ENCODE measurements at places on chromosomes 16 and 17.

- no peak for DNase-seq
These were observed 936.1 kb upstream of the SOX9 start for GRCh38 chr17:71184716-71185115.

DNA sequence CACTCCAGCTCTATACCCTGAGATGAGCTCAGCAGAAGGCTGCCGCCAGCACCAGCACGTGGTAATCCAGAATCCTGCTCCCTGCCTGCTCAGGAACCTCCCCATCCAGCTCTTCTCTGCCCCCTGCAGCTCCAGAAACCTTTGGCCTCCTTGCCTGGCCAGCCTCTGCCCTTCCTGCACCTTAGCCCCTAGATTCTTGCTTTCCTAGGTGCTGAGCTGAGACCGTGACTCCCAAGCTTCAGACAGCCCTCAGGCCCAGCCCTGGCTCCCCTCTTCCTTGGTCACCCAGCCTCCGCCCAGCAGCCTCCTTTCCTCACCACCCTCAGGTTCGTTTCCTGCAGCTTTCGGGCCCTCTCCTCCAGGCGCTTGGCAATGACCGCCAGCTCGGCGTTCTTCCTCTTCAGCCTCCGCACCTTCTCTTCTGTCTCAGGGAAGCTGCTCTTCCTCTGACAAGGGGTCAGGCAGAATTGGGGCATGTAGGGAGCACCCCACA is 2.6 kb downstream of the TSPOAP1 start:
- DNase-seq = no peak

DNA sequence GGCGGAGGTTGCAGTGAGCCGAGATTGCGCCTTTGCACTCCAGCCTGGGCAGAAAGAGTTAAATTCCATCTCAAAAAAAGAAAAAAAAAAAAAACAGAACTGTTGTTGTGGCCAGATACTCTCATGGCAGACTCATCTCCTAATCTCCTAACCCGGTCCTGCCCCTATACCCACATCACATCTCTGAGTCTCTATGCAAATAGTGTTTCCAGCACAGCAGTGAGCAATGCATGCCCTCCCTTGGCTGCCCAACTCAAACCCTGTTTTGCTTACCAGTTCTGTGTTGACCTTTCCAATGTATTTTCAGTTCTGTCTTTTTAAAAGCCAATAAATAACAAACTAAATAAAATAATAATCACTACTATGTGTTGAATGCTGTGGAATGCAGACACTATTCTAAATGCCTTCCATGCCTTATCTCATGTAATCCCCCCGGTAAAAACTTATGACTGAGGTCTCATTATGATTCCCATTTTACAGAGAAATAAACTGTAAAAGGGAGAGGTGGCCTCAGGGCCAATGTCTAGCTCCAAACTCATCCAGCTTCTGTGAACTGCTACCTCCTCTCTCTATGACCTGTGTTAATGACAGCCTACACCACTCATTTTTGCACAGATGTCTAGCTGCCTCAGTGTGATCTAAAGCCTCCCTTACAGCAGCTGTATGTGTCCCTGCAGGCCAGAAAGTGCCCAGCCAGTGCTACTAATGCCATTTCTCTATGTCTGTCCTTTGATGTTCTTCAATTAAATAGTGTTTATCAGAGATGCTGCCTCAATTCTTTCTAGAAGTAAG is 289.8 kb downstream of the HS3ST3B1 start:
- DNase-seq = no peak

DNA sequence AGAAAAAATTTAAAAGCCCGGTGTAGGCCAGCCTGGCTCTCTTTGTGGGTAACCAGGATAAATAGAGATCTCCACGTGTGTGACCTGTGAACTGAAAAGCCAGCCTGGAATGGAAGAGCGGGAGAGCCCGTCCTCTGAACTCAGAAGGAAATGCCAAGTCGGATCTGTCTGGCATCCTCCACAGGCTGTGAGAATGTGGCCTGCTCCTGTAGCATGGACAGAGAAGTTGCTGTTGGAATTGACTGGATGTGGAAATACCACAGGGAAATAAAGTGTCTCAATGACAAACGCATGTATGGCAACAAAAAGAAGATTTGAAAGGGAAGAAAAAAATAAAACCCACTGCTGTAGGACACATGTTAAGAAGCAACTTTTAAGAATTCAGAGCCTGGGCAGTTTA is 6.7 kb downstream of the KLHL36 start:
- no peak for DNase-seq

GRCh38 chr17:76197911-76198310 is 42.4 kb downstream of the RNF157 start:
- no peak for DNase-seq

DNA sequence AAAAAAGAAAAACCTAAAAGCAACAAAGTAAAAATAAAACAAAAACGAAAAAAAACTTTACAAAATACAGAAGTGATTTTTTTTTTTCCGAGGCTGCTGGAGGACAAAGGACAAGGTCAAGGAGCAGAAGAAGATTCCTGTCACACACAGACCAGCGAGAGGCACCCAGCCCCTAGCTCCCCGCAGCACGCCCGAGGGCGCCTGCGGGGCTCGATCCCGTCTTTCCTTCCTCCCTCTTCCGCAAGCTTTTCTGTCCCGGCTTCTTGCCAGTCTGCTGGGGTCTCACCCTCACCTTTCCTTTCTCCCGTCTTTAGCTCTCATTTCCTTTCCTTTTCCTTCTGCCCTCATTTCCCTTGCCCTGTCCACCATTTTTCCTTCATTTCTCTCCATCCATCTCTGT is 66.1 kb upstream of the DNAH17 start:
- no peak for DNase-seq

- DNase-seq = no peak
These were observed 438.0 kb upstream of the PMFBP1 start for GRCh38 chr16:72609933-72610332.

GRCh38 chr17:65668211-65668610 is 106.8 kb upstream of the AXIN2 start:
- DNase-seq = no peak

DNA sequence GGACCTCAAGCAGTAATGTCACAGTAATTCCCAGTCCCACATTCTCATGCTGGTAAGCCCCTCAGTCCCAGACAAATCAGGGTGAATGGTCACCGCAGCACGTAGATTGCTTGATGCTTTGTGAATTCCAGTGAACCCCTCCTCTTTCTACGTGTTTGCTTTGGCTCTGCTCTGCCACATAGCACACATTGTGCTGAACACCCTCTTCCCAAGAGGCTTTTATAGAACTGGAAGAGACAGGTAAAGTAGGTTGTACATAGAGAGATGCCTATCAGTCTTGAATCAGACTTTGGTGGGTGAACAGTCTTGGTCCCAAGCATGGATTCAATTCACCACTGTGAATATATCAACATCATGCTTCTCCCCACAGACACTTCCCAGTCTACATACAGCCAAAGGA is 579 bp upstream of the KRTAP9-6 start:
- no peak for DNase-seq

DNA sequence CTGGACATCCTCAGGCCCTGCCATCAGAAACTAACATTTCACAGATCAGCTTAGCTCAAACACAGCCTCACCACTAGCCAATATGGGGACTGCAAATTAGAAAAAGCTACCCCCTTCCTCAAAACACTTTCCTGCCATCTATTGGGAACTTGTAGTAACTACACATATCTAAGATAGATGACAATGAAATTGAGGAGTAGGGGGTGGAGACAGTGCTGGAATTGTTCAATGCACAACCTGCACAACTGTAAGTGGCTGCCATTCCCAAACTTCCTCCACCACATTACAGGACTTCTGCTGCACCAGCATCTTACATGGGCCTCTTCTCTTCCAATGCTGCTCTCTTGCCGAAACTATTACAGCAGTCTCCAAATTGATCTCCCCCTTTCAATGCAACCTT is 21.9 kb downstream of the AIPL1 start:
- DNase-seq = no peak

GRCh38 chr17:82767041-82767754 is 15.3 kb downstream of the TBCD start:
- no peak for DNase-seq

DNA sequence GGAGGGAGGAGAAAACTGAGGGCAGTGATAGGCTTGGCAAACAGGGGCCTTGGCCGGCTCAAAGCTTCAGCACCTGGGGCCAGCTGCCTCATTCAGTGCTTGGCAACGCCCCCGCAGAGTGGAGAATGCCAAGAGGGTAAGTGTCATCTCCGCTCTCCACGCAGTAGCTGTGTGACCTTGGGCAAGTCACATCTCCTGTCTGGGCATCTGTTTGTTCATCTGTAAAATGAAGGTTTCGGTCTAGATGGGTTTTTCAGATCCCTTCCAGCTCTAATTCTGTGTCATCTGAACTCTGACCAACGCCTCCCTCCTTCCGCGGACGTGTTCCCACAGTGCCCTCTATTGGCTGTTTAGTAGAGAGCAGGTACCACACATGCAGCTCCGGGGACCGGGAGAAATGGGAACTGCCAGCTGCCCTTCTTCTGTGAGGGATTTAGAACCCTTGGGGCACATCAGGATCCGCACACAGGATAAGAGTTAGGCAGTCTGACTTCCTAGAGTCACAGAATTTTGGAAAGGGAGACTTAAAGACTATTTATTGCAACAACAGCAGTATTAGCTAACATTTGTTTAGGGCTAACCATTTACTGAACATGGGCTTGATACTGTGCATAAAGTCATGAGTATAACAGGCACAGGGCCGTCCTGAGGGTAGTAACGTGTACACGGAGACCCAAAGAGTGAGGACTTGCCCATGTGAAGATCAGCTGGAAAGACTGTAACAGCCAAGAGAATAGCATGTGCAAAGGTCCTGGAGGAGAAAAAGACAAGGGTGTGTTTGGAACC is 26.8 kb downstream of the GP2 start:
- DNase-seq = no peak

DNA sequence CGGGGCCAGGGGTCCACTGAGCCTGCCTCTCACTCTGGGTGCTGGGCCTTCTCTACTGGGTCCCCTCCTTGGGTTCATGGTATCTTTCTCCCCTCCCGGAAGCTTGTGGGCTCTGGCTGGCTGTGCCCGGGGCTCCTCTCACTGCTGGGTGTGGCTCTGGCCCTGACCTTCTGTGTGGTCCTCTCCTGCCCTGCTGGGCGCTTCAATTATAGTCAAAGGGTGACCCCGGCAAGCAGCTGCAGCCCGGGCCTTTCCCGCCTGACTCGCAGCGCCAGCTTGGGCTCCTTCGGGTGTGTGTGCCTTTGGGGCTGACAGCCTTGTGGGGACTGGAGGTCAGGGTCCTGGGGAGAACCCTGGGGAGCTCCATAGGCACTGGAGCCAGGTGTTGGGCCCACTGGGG is 54.2 kb upstream of the PVALEF start:
- no peak for DNase-seq

DNA sequence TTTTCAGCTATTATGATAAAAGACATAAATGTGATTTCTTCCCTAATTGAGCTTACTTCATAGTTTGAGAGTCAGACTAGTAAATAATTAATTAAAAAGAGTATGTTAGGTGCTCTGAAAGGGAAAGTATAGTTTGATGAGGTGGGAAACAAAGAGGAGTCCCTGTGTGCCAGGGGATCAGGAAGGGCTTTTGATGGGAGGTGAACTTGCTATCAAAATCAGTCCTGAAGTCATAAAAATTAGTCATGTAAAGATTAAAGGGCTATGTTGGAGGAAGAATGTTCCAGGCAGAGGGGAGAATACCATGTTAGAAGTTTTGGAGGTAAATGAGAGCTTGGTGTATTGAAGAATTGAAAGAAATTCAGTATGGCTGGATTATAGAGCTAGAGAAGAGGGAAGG is 31.0 kb downstream of the NFAT5 start:
- no peak for DNase-seq

Measured in esophagus squamous epithelium (tissue), 5 donors.